Activated effector memory CD4-positive, alpha-beta T cell treated with Interleukin-2 at 50 U/mL for 16 hours (primary cell): ENCODE measurements at places on chromosomes 6 and 20.

- DNase-seq, result no peak
Observed at GRCh38 chr6:140566781-140567277, 1192.4 kb upstream of the CITED2 start.

GRCh38 chr20:49677777-49678758 is 35.6 kb downstream of the B4GALT5 start:
- no peak for DNase-seq

- DNase-seq, result no peak
Observed at GRCh38 chr6:163738304-163738703, 323.8 kb downstream of the QKI start.

GRCh38 chr20:40815156-40816038 is 126.4 kb upstream of the MAFB start:
- DNase-seq, result no peak

GRCh38 chr6:26249707-26249956 is 115.4 kb upstream of the BTN3A2 start:
- no peak for DNase-seq

DNA sequence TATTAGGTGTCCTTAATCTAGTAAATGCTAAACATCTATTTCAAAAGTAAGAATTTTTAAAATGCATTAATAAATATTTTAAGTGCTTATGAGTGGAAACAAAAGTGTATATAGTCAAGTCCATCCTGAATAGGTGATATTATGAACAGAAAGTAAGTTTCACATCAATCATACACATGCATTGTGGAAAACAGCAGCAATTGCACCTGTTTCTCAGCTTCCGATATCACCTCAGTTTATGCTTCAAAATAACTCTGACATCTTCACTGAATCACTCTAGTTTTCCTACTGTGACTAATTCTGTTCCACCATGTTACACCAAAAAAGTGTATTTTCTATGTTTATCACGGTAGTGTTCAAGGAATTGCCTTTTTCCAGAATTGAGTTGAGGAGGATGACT is 172.6 kb upstream of the MANEA start:
- no peak for DNase-seq

- no peak for DNase-seq
Observed at GRCh38 chr20:32978009-32978335, 26.3 kb downstream of the SUN5 start.

- DNase-seq, result no peak
Observed at GRCh38 chr20:13249118-13249797, 28.2 kb downstream of the ISM1 start.

GRCh38 chr6:103405321-103405720 is 1454.4 kb downstream of the HACE1 start:
- no peak for DNase-seq

- DNase-seq, result no peak
Observed at GRCh38 chr6:148492654-148493290, 150.1 kb downstream of the SASH1 start.

DNA sequence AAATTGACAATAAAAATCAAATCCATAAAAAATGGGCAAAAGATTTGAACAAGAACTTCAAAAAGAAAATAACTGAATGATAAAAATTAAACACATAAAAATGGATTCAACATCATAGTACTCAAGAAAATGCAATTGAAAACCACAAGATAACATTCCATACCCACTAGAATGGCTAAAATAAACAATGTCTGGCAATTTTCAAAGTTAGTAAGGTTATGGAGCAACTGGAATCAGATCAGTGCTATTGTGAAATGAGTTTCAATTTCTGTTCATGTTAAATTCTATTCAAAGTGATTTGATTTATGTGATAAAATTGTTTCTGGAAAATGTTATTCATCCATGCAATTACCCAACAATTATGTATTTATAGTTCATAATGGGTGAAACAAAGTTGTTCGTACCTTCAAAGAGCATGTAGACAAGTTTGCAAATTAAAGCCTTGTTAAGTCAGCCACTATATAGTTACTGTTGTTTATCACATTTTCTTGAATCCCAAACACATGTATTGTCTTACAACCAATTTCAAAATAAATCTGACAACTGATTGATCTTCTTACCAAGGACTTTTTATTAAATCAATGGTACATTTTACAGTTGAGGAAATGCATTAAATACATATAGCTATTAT is 151.5 kb upstream of the CENPW start:
- DNase-seq, result no peak

GRCh38 chr6:153065222-153065621 is 62.7 kb upstream of the MTRF1L start:
- no peak for DNase-seq
